ENCODE measurements at places on chromosomes 1 and 21. TPM values are rescaled to one million over a fixed set of nuclear protein-coding genes. Genes with fewer than 3 reads are reported as not detected.

REN gene
- total RNA-seq: 0.32 TPM

TTC39A gene
- 0.52 TPM for total RNA-seq

NBPF6 gene
- not detected for total RNA-seq

MTFR1L gene
- total RNA-seq: 63.2 TPM

DNA sequence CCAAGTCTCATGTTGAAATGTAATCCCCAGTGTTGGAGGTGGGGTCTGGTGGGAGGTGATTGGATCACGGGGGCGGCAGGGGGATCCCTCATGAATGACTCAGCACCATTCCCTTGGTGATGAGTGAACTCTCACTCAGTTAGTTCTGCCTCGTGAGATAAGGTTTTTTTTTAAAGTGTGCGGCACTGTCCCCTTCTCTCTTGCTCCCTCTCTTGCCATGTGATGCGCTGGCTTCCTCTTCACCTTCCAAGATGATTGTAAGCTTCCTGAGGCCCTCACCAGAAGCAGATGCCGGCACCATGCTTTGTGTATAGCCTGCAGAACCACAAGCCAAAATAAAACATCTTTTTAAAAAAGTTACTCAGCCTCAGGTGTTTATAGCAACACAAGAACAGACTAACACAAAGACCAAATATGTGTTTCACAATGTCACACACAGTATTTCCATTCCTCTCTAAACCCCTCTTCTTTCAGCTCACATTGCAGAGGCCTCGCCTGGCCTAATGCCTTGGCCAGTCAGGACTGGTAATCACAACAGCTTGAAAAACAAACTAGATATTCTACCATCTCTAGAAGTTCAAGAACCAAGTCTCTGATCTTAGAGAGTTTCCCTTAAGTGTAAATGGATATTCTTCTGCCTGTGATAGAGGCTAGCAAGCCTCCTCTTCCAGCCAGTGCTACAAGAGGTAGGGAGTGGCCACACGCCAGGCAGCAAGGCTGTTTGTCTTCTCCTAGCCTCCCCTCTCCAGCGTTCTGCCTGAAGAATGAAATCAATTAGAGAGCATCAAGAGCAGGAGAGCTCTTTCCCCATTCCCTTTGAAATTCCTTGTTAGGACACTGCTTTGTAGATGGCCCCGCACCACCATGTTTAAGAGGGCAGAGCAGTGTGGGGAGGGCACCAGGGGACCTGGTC is 19.6 kb upstream of the RAP1A start:
- no peaks in the 10 kb centered on the region for H3K36me3 ChIP-seq
- H3K4me3 ChIP-seq: no peak overlapping the region
- peaks cover 28% of the 10 kb centered on the region for H3K4me1 ChIP-seq
- peaks cover 2% of the 10 kb centered on the region for H3K27me3 ChIP-seq
- H3K27ac ChIP-seq: no peak overlapping the region

DNA sequence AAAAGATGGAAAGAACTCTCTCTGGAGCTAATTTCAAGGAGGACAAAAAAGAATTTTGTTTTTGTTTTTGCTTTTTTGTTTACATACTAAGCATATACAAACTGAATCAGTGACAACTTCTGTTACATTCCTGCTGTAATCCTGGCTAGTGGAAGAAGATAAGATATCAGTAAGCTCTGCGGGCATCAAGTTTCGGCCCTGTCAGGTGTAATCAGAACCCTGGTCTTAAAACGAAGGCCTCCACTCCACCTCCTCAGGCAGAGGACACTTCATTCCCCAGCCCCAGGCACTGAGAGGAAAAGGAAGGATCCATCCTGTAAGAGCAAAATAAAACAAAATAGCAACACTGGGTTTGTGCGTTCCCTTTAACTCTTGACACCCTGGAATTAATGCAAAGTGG is 88.9 kb upstream of the ARHGAP29 start:
- H3K27me3 ChIP-seq: no peaks in the 10 kb centered on the region
- no peaks in the 10 kb centered on the region for H3K36me3 ChIP-seq
- DNase-seq: no peak
- peak overlapping the region; percentile 70 for H3K4me3 ChIP-seq

- no peak overlapping the region for H3K4me3 ChIP-seq
- H3K27ac ChIP-seq: no peak overlapping the region
- H3K4me1 ChIP-seq: no peaks in the 10 kb centered on the region
- H3K27me3 ChIP-seq: peaks cover 4% of the 10 kb centered on the region
Observed at GRCh38 chr1:234572966-234573365, 37.0 kb downstream of the IRF2BP2 start.

- DNase-seq: no peak
- no peak overlapping the region for H3K27ac ChIP-seq
- no peak overlapping the region for H3K4me3 ChIP-seq
- H3K27me3 ChIP-seq: no peaks in the 10 kb centered on the region
- no peaks in the 10 kb centered on the region for H3K36me3 ChIP-seq
Observed at GRCh38 chr1:78054559-78054958, 8.8 kb downstream of the GIPC2 start.

DNA sequence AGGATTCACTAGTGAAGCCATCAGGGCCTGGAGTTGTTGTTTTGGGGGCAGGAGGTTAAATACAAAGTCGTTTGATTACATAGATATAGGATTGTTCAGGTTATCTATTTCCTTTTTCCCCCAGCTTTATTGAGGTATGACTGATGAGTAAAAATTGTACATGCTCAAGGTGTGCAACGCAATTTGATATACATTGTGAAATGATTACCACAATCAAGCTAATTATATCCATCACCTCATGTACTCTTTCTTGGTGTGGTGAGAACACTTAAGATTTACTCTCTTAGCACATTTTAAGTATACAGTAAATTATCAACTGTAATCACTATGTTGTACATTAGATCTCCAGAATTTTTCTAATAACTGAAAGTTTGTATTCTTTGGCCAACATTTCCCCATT is 6.0 kb downstream of the FGGY start:
- peaks cover 22% of the 10 kb centered on the region for H3K4me1 ChIP-seq
- H3K27me3 ChIP-seq: peaks cover 4% of the 10 kb centered on the region
- H3K36me3 ChIP-seq: peaks cover 50% of the 10 kb centered on the region
- no peak overlapping the region for H3K4me3 ChIP-seq
- DNase-seq: no peak
- H3K27ac ChIP-seq: no peak overlapping the region

DNA sequence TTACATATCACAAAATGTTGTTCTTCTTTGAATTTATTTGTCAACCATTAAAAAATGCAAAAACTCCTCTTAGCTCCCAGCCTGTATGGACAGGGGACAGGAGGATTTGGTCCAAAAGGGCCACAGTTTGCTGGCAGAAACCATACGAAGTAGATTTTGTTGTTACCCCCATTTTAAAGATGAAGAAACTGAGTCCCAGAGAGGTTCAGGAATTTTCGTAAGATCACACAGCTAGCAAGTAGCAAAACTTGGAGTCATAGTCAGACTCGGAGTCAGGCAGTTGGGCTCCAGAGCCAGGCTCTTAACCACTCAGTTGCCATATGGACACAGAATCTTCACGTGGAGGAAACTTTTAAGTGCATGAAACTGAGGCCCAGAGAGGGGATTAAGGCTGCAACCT is 91.4 kb downstream of the TAS1R2 start:
- no peak overlapping the region for H3K27ac ChIP-seq
- H3K4me1 ChIP-seq: no peaks in the 10 kb centered on the region
- H3K36me3 ChIP-seq: no peaks in the 10 kb centered on the region
- H3K4me3 ChIP-seq: no peak overlapping the region

Measured in HFFc6 (cell line).